ENCODE measurements at places on chromosomes 1 and 21. TPM values are rescaled to one million over a fixed set of nuclear protein-coding genes. Genes with fewer than 3 reads are reported as not detected.
A peak's percentile ranks its signal among the peaks of the same experiment; 100 is the strongest.

DNA sequence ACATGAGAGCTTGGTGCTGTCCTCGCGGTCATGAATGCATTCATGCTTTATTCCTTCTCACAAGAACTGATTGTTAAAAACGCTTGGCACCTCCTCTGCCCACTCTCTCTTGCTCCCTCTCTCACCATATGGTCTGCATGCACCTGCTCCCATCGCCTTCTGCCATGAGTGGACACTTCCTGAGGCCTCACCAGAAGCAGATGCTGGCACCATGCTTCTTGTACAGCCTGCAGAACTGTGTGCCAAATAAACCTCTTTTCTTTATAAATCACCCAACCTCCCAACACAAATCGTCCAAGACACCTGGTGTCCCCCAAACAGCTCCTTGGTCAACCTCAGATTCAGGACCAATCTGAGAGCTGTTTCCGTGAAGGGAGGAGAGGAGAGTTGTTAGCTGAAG, 43.3 kb upstream of the PCBP3 start:
- no peak overlapping the region for H3K4me3 ChIP-seq
- no peak for DNase-seq
- no peaks in the 10 kb centered on the region for H3K36me3 ChIP-seq
- H3K4me1 ChIP-seq: no peaks in the 10 kb centered on the region
- H3K27me3 ChIP-seq: no peaks in the 10 kb centered on the region
- no peak overlapping the region for H3K27ac ChIP-seq

GRCh38 chr1:153540394-153541361, at the start of gene S100A5:
Gene S100A5, minus strand, starts transcription at chr1:153540934. Its CDS starts 743 bp downstream, at chr1:153540191.
- peak within 1 kb of the TSS; percentile 97 for H3K27ac ChIP-seq
- DNase-seq: no peak
- no peak within 1 kb of the TSS for H3K4me3 ChIP-seq
- H3K27me3 ChIP-seq: no peaks in the 10 kb centered on the region

- H3K4me1 ChIP-seq: 0 out of 2 replicates have a peak, but pooled peaks cover 2% of the 10 kb centered on the region
- DNase-seq: no peak
- H3K27ac ChIP-seq: no peak overlapping the region
- H3K27me3 ChIP-seq: peaks cover 23% of the 10 kb centered on the region
These were observed 24.7 kb downstream of the TRIM67 start for GRCh38 chr1:231186356-231187115.

The SPRR2F gene
- not detected for total RNA-seq

DNA sequence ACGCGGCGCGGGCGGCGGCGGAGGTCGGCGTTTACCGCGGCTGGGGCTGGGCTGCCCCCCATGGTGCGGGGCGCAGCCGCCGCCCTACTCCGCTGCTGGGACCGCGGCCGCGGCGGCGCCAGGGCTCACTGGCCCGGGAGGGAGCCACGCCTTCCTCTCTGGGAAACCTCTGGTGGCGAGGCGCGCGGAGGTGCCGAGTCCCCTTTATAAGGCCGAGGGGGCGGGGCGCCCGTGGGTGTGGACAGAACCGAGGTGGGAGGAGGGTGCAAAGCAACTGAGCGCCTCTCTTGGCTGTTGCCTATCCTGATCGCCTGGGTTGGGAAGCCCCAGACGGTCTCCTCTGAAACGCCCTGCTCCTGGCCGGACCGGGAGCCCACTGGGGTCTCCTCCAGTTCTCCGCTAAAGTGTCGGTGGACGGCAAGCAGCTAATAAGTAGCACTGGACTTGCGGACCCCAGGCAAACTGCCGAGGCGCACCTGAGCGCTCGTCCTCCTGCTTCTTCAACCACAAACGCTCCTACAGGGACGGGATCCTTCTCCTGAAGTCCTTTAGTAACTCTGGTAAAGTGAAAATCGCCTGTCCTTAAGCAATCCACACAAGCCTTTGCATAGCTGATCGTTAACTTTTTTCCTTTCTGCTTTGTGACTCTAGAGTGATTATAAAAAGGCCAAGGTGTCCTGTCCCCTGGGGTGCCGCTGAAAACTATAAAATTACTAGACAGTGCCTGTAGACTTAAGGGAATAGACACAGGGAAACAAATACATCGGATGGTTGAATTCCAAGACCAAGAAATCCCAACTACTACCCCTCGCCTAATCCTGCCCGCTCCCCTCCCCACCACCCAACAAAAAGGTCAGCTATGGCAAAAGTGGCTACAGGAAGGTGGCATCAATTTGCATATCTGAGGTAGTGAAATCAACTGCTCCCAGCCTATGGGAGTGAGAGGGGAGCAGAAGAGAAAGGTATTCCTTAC, at the start of gene PTGER3:
Gene PTGER3 (minus strand): TSS at position 182 of the 973 bp plus-strand sequence. CDS start 239 bp downstream, outside the sequence.
- peaks cover 6% of the 10 kb centered on the region for H3K27me3 ChIP-seq
- no peaks in the 10 kb centered on the region for H3K36me3 ChIP-seq
- H3K4me3 ChIP-seq: no peak within 1 kb of the TSS
- H3K27ac ChIP-seq: no peak within 1 kb of the TSS

DNA sequence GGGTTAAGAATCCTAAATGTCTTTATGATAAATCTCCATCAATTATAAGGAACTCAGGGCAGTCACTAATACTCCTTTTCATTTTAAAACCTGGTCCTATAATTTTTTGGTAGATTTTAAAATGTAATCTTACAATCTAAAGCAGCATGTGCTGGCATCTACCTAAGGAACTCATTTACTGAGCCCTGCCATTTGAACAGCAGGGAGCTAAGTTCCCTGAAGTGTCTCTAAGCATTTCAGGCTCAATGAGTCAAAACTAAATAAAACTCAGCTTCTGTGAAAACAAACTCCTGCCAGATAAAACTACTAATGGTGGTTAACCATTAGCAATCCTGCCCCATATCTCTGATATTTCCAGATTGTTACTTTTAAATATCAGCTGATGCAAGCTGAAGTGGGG, 1371.8 kb upstream of the PRMT6 start:
- H3K36me3 ChIP-seq: no peaks in the 10 kb centered on the region
- no peaks in the 10 kb centered on the region for H3K4me1 ChIP-seq
- no peak overlapping the region for H3K27ac ChIP-seq
- DNase-seq: no peak

- DNase-seq: no peak
- H3K27ac ChIP-seq: peak within 1 kb of the TSS; percentile 85
- no peaks in the 10 kb centered on the region for H3K27me3 ChIP-seq
These were observed at the start of gene CAMK2N1 for GRCh38 chr1:20485527-20486456. Gene CAMK2N1, minus strand, starts transcription at chr1:20486210. Its CDS starts 831 bp downstream, at chr1:20485379.

- no peaks in the 10 kb centered on the region for H3K4me1 ChIP-seq
- no peaks in the 10 kb centered on the region for H3K27me3 ChIP-seq
- DNase-seq: no peak
- H3K36me3 ChIP-seq: no peaks in the 10 kb centered on the region
- no peak overlapping the region for H3K4me3 ChIP-seq
These were observed 13.7 kb downstream of the KIAA1614 start for GRCh38 chr1:180926164-180926981.

The ALPL gene
- 0.61 TPM for total RNA-seq

The CFAP141 gene
- not detected for total RNA-seq

DNA sequence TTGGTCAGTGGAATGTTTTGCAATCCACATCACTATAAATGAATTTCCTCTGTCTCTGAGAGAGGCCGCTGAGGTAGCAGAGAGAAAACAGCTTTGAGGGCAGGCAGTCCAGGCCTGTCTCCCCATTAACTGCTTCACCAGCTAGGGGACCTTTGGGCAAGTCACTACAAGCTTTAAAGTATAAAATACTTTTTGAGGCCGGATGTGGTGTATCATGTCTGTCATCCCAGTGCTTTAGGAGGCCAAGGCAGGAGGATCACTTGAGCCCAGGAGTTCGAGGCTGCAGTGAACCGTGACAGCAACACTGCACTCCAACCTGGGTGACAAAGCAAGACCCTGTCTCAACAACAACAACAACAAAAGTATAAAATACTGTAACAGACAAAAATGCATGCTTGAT, 6.4 kb downstream of the IL6R start:
- no peak overlapping the region for H3K27ac ChIP-seq
- peaks cover 18% of the 10 kb centered on the region for H3K4me1 ChIP-seq
- no peaks in the 10 kb centered on the region for H3K27me3 ChIP-seq
- DNase-seq: no peak
- H3K4me3 ChIP-seq: no peak overlapping the region
- no peaks in the 10 kb centered on the region for H3K36me3 ChIP-seq

DNA sequence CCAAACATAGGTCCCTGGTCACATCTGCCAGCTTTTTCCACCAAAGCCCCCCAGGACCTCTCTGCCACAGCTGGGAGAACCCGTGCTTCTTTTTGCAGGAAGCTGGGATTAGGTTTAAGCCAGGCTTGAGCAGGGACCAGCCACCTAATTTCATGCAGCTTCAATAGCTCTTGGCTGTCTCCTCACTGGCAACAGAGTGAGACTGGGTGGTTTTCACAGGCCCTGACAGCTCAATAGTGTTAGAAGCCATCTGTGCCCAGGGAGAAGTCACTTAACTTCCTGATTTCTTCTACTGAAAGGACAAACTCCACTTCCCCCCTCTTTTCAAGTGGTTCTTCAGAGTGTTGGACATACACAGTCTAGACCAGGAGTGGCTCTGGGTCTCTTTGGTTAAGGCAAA, 20.4 kb upstream of the SRSF4 start:
- peaks cover 7% of the 10 kb centered on the region for H3K4me1 ChIP-seq
- peaks cover 45% of the 10 kb centered on the region for H3K36me3 ChIP-seq
- no peaks in the 10 kb centered on the region for H3K27me3 ChIP-seq
- no peak overlapping the region for H3K4me3 ChIP-seq
- peak overlapping the region; percentile 23 for H3K27ac ChIP-seq

The KLHDC7A gene
- total RNA-seq: 0.30 TPM

- no peak for DNase-seq
- H3K27ac ChIP-seq: no peak overlapping the region
- no peaks in the 10 kb centered on the region for H3K36me3 ChIP-seq
- H3K4me1 ChIP-seq: no peaks in the 10 kb centered on the region
These were observed 46.2 kb upstream of the BTG3 start for GRCh38 chr21:17658931-17659330.

GRCh38 chr1:152577168-152577567, 3.1 kb downstream of the LCE3D start:
- H3K36me3 ChIP-seq: no peaks in the 10 kb centered on the region
- H3K27me3 ChIP-seq: peaks cover 46% of the 10 kb centered on the region
- no peak overlapping the region for H3K4me3 ChIP-seq
- H3K4me1 ChIP-seq: no peaks in the 10 kb centered on the region

GRCh38 chr1:29798699-29799566, 562.6 kb downstream of the PTPRU start:
- no peaks in the 10 kb centered on the region for H3K36me3 ChIP-seq
- H3K4me3 ChIP-seq: no peak overlapping the region
- no peak for DNase-seq

DNA sequence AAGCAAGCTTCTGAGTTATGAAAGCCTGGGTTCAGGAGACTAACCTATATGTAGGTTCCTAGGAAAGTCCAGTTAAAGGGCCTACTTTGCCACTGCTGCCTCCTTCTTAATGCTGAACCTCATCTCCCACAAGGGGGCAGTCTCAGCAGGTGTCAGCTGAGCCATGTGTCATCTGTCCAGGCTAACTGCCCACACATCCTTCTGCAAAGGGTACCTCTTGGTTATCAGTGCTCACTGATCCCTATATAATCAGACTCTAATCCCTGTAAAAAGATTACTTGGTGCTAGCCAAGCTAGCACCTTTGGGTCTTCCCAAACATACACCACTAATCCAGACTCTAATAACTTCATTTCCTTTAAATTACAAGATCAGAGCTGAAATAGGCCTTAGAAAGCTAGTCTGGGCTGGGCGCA, 9.0 kb downstream of the PRDX1 start:
- peak; percentile 61 for DNase-seq
- no peaks in the 10 kb centered on the region for H3K4me1 ChIP-seq
- H3K27ac ChIP-seq: no peak overlapping the region
- H3K36me3 ChIP-seq: peaks cover 71% of the 10 kb centered on the region
- H3K27me3 ChIP-seq: no peaks in the 10 kb centered on the region

DNA sequence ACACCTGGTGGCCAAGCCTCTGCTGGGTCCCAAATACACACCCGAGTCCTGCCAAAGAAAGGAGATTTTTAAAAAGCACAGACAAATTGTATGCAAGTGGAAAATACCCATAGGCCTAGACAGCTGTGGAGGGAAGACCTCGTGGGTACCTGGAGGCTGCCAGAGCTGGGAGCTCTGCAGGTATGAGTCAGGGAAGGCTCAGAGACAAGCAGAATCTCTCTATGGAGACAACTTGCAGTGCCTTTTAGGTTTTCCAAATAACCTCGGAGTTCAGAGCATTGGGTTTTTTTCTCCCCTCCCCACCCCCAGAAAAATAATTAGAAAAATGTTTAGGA, 127.7 kb downstream of the EDEM3 start:
- H3K27me3 ChIP-seq: no peaks in the 10 kb centered on the region
- no peak overlapping the region for H3K4me3 ChIP-seq
- no peaks in the 10 kb centered on the region for H3K4me1 ChIP-seq
- no peak for DNase-seq
- H3K27ac ChIP-seq: no peak overlapping the region

The CELA2B gene
- not detected for total RNA-seq

- no peak for DNase-seq
- no peak overlapping the region for H3K27ac ChIP-seq
- H3K4me3 ChIP-seq: no peak overlapping the region
- H3K36me3 ChIP-seq: no peaks in the 10 kb centered on the region
These were observed 342.9 kb upstream of the PLXNA2 start for GRCh38 chr1:208587110-208587509.

- no peaks in the 10 kb centered on the region for H3K27me3 ChIP-seq
- no peak for DNase-seq
- no peak overlapping the region for H3K4me3 ChIP-seq
These were observed 819 bp downstream of the PYHIN1 start for GRCh38 chr1:158932171-158932570.

DNA sequence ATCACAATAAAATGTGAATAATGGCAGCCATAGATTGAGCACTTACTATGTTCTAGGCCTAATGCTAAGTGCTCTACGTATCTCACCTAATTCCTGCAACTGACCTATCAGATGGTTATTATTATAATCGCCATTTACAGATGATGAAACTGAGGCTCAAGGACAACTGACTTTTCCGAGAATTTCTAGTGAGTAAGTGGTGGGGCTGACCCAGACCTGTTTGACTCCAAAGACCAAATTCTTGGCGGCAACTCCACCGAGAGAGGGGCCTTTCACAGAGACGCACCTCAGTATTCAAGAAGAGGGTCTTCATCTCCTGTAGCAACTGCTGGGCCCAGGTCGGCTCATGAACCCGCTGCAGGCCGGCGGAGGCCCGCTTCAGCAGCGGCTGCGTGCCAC, 573 bp downstream of the TMEM234 start:
- H3K27ac ChIP-seq: peak overlapping the region; percentile 68
- no peak for DNase-seq
- peak overlapping the region; percentile 99 for H3K4me3 ChIP-seq
- peaks cover 13% of the 10 kb centered on the region for H3K36me3 ChIP-seq
- H3K27me3 ChIP-seq: no peaks in the 10 kb centered on the region
- H3K4me1 ChIP-seq: peaks cover 15% of the 10 kb centered on the region

- H3K27ac ChIP-seq: peak overlapping the region; percentile 13
- DNase-seq: no peak
- peaks cover 47% of the 10 kb centered on the region for H3K4me1 ChIP-seq
- H3K4me3 ChIP-seq: no peak overlapping the region
These were observed 17.7 kb upstream of the SAMD11 start for GRCh38 chr1:905811-906599.
